Activated naive CD8-positive, alpha-beta T cell treated with anti-CD3 and anti-CD28 coated beads, Interleukin-2, amount 10 ng/mL, durations not matched to agents 7 days and 5 days (primary cell): ENCODE measurements at places on chromosomes 7 and 10. TPM values are rescaled to one million over a fixed set of nuclear protein-coding genes. Genes with fewer than 3 reads are reported as not detected.

- H3K4me3 ChIP-seq, result peak overlapping the region; percentile 62
- peak overlapping the region; percentile 11 for H3K27ac ChIP-seq
- peaks cover 39% of the 10 kb centered on the region for H3K27me3 ChIP-seq
- H3K36me3 ChIP-seq, result no peaks in the 10 kb centered on the region
- peak; percentile 28 for DNase-seq
These were observed 7.0 kb downstream of the PSD start for GRCh38 chr10:102411341-102412255.

DNA sequence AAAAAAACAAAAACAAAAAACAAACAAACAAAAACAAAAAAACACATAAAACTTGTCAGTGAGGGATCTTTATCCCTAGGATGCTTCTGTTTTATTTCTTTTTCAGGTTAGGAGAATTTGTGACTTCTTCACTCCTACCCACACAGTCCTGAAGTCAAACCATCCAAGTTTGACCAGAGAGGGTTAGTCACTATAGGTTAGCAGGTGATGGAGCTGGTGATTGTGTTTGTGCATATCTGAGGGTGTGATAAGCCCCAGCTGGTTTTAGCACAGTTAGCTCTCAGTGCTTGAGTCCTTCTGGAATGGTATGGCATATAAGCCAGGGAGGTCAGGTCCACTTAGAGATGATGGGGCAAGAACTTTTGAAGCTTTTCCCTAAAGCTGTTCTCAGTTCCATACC is 11.8 kb upstream of the IKZF1 start:
- DNase-seq, result no peak
- no peak overlapping the region for H3K27ac ChIP-seq
- peaks cover 3% of the 10 kb centered on the region for H3K36me3 ChIP-seq
- peaks cover 15% of the 10 kb centered on the region for H3K4me1 ChIP-seq
- H3K27me3 ChIP-seq, result peaks cover 2% of the 10 kb centered on the region
- H3K4me3 ChIP-seq, result no peak overlapping the region

DNA sequence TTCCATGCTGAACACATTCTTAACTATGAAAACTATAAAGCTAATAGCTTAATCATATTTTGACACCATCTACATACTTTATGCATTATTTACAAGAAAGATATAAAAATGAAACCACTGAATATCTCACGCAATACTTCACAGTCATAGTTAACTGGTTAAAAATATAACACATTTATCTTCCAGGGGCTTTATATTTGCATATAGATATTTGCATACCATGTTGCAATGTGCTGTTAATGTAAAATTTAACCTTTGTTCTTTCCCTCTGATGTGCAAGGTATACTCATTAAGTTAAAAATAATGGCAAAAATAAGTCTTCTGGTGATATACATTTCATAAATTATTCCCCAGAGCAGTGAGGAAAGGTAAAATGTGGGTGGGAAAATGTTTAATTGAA is 76.9 kb upstream of the MGMT start:
- DNase-seq, result no peak
- peaks cover 4% of the 10 kb centered on the region for H3K27me3 ChIP-seq
- no peaks in the 10 kb centered on the region for H3K4me1 ChIP-seq

GRCh38 chr10:11363497-11363896 is 248.0 kb downstream of the USP6NL start:
- H3K27ac ChIP-seq, result no peak overlapping the region
- peaks cover 2% of the 10 kb centered on the region for H3K36me3 ChIP-seq
- H3K4me3 ChIP-seq, result no peak overlapping the region
- peaks cover 1% of the 10 kb centered on the region for H3K4me1 ChIP-seq
- no peak for DNase-seq

Gene NEUROD6
- total RNA-seq, result not detected

Gene ATOH7
- not detected for total RNA-seq

GRCh38 chr10:59240582-59241183 is 64.2 kb downstream of the PHYHIPL start:
- H3K4me1 ChIP-seq, result no peaks in the 10 kb centered on the region
- H3K4me3 ChIP-seq, result no peak overlapping the region
- H3K27ac ChIP-seq, result no peak overlapping the region
- no peaks in the 10 kb centered on the region for H3K36me3 ChIP-seq

- no peak overlapping the region for H3K4me3 ChIP-seq
- DNase-seq, result no peak
- H3K27me3 ChIP-seq, result no peaks in the 10 kb centered on the region
- H3K36me3 ChIP-seq, result peaks cover 62% of the 10 kb centered on the region
- H3K4me1 ChIP-seq, result peaks cover 15% of the 10 kb centered on the region
These were observed 33.7 kb downstream of the AGK start for GRCh38 chr7:141584935-141585334.

DNA sequence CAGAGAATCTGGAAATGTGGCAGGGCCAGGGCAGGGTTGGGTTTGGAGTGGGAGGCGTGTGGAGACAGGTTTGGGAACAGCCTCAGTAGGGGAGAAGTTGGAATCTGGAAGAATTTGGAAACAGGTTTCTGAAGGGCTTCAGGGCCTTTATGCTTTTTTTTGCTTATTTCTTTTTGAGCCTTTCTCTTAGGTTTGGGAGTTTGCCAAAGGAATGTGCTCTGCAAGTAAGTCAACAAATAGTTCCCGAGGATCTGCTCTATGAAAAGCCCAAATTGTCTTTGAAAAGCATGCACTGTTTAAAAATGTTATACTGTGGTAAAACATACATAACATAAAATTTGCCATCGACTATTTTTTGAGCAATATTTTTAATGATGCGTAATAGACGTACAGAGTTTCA is 86.7 kb upstream of the ADRB1 start:
- peaks cover 14% of the 10 kb centered on the region for H3K27me3 ChIP-seq
- DNase-seq, result no peak
- H3K4me1 ChIP-seq, result peaks cover 28% of the 10 kb centered on the region

DNA sequence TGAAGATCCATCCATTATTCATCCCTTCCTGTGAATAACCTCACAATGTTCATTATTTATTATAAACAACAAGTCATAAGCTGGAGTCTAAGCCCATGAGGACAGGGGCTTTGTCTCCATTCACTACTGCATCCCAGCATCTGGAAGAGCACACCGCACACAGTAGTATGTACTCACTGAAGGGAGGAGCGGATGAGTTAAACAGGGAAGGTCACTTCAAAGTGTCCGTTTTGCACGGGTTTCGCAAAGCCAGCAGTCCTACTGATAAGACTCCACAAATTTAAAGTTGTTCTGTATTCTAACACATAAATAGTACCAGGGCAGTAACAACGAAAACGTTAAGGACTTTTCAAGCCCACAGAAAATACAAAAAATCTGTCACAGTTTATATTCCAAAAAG is 167.9 kb downstream of the PARD3 start:
- no peak for DNase-seq
- H3K36me3 ChIP-seq, result no peaks in the 10 kb centered on the region
- H3K27ac ChIP-seq, result no peak overlapping the region
- no peak overlapping the region for H3K4me3 ChIP-seq

GRCh38 chr7:1151156-1151555 is 8.8 kb downstream of the ZFAND2A start:
- DNase-seq, result no peak
- H3K27ac ChIP-seq, result no peak overlapping the region
- no peaks in the 10 kb centered on the region for H3K4me1 ChIP-seq
- no peak overlapping the region for H3K4me3 ChIP-seq

Gene CCT6A
- total RNA-seq, result 102 TPM

Gene NAT16
- total RNA-seq, result not detected

Gene RBM20
- total RNA-seq, result 0.17 TPM

Gene FRAT1
- total RNA-seq, result 11.7 TPM

- no peak for DNase-seq
- no peak overlapping the region for H3K27ac ChIP-seq
- no peaks in the 10 kb centered on the region for H3K36me3 ChIP-seq
- H3K4me3 ChIP-seq, result no peak overlapping the region
- peaks cover 18% of the 10 kb centered on the region for H3K4me1 ChIP-seq
These were observed 2.0 kb upstream of the TBXAS1 start for GRCh38 chr7:139827042-139827441.

GRCh38 chr7:81684514-81685269 is 85.2 kb downstream of the HGF start:
- no peak overlapping the region for H3K27ac ChIP-seq
- no peaks in the 10 kb centered on the region for H3K36me3 ChIP-seq
- H3K4me3 ChIP-seq, result no peak overlapping the region

Gene SRI
- 108 TPM for total RNA-seq

DNA sequence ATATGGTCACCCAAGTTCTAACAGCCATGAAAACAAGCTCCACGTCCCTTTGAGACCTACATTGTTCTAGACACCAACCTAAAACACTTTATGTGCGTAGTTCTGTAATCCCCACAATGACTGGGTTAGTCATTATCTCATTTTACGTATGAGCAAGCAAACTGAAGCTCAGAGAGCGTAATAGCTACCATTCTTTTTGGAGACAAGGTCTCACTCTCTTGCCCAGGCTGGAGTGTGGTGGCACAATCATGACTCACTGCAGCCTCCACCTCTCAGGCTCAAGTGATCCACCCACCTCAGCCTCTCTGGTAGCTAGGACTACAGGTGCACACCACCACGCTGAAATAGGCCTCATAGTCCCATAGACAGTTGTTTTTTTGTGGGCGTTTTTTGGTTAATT is 10.5 kb downstream of the DAGLB start:
- H3K27ac ChIP-seq, result peak overlapping the region; percentile 73
- H3K27me3 ChIP-seq, result no peaks in the 10 kb centered on the region
- H3K4me1 ChIP-seq, result peaks cover 44% of the 10 kb centered on the region
- peak overlapping the region; percentile 32 for H3K4me3 ChIP-seq
- DNase-seq, result no peak

GRCh38 chr7:68279827-68280400 is 1283.3 kb downstream of the TYW1 start:
- H3K4me3 ChIP-seq, result no peak overlapping the region
- H3K36me3 ChIP-seq, result no peaks in the 10 kb centered on the region
- H3K27ac ChIP-seq, result no peak overlapping the region
- DNase-seq, result no peak
- H3K4me1 ChIP-seq, result no peaks in the 10 kb centered on the region
- H3K27me3 ChIP-seq, result no peaks in the 10 kb centered on the region

Gene GALNT11
- 29.7 TPM for total RNA-seq

- no peaks in the 10 kb centered on the region for H3K36me3 ChIP-seq
- H3K27ac ChIP-seq, result no peak overlapping the region
- no peak overlapping the region for H3K4me3 ChIP-seq
These were observed 124.7 kb downstream of the MAD1L1 start for GRCh38 chr7:2108071-2108455.

DNA sequence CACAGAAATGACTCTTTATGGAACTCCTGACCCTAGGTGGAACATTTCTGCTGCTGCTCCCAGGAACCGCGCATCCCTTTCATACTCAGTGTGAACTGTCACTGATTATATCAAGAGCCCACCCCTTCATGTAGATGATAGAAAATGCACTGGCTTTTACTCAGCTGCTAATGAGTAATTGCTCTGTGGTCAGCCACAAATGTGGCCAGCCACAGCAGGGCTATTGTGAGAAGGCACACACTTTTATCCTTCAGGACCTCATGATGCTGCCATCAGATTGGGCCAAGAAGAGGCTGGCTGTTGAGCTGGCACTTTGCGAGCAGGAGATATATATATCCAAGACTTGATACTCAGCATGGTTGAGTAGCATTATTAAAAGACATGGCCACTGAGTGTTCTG is 124.7 kb downstream of the CFAP58 start:
- H3K4me3 ChIP-seq, result no peak overlapping the region
- H3K4me1 ChIP-seq, result no peaks in the 10 kb centered on the region
- no peak overlapping the region for H3K27ac ChIP-seq

DNA sequence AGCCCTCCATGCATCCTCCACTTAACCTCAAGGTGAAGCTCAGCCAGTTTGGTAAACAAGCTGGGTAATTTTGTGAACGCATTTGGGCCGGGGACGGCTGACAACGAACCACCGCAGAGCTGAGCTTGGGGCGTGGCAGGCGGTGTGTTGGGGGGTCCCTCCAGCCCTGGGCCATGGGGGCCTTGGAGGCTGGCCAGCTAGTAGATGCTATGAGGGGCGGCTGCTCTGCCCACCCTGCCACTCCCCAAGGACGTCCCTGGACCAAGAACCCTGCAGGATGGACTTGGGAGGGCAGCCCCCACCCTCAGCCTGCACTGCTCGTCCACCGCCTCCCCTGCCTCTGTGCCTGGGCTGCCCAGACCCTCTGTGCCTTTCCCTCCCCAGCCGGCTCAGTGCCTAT is 12.0 kb upstream of the SCART1 start:
- H3K4me3 ChIP-seq, result peak overlapping the region; percentile 63
- H3K36me3 ChIP-seq, result peaks cover 6% of the 10 kb centered on the region
- peak; percentile 25 for DNase-seq

GRCh38 chr7:87648316-87648715 is 20.1 kb downstream of the RUNDC3B start:
- H3K27ac ChIP-seq, result no peak overlapping the region
- H3K4me1 ChIP-seq, result no peaks in the 10 kb centered on the region
- H3K4me3 ChIP-seq, result no peak overlapping the region

- DNase-seq, result no peak
- H3K4me3 ChIP-seq, result no peak overlapping the region
- H3K36me3 ChIP-seq, result no peaks in the 10 kb centered on the region
- H3K4me1 ChIP-seq, result no peaks in the 10 kb centered on the region
- H3K27me3 ChIP-seq, result peaks cover 20% of the 10 kb centered on the region
These were observed 27.6 kb upstream of the FAM204A start for GRCh38 chr10:118369641-118370205.

- H3K27ac ChIP-seq, result no peak overlapping the region
- no peak overlapping the region for H3K4me3 ChIP-seq
- no peaks in the 10 kb centered on the region for H3K27me3 ChIP-seq
- no peaks in the 10 kb centered on the region for H3K36me3 ChIP-seq
These were observed 11.7 kb downstream of the SLC39A12 start for GRCh38 chr10:17963431-17963830.

DNA sequence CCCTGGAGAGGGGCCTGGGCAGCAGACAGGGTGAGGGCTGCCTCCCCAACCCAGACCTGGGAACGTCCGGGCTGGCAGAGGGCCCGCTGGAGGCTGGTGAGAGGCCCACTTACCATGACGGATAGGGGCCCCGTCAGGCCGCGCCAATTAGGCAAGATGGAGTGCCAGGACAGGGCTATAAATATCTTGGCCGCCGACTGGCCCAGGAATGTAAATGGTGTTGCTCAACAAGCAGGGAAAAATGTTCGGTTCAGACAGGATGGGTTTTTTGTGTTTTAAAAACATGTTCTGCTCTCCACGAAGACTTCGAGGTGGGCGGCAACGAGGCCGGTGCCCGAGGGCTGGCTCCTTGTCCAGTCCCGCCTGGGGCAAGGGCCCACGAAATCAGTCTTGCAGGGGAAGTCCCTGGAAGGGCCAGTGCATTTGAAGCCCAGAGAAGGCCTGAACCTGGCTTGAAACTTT is 35.8 kb upstream of the ELN start:
- DNase-seq, result no peak
- H3K36me3 ChIP-seq, result no peaks in the 10 kb centered on the region
- no peaks in the 10 kb centered on the region for H3K4me1 ChIP-seq
- no peak overlapping the region for H3K4me3 ChIP-seq

- no peaks in the 10 kb centered on the region for H3K36me3 ChIP-seq
- H3K4me3 ChIP-seq, result no peak overlapping the region
- no peaks in the 10 kb centered on the region for H3K4me1 ChIP-seq
- no peak for DNase-seq
- peaks cover 28% of the 10 kb centered on the region for H3K27me3 ChIP-seq
These were observed 103.2 kb downstream of the ADCY1 start for GRCh38 chr7:45677311-45677900.

Gene BEND7
- total RNA-seq, result not detected

DNA sequence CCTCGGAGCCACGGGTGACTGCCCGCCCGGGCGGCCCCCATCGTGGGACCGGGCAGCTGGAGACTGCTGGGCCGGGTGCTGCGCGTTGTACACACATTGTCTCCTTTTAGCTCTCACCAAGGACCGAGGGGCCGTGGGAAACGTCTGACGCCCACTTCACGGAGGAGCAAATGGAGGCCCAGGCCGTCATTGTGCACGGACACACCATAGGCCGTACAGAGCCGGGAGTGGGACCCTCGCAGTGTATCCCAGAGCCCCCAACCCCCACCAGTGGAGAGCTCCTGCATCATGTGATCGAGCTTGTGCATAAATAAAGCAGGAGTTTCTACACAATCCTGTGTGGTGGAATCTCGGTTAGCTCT is 722 bp downstream of the DENND10 start:
- no peak overlapping the region for H3K27ac ChIP-seq
- H3K4me1 ChIP-seq, result peaks cover 9% of the 10 kb centered on the region
- no peak for DNase-seq
- H3K36me3 ChIP-seq, result peaks cover 7% of the 10 kb centered on the region
